ENCODE measurements at places on chromosomes 4 and X.

DNA sequence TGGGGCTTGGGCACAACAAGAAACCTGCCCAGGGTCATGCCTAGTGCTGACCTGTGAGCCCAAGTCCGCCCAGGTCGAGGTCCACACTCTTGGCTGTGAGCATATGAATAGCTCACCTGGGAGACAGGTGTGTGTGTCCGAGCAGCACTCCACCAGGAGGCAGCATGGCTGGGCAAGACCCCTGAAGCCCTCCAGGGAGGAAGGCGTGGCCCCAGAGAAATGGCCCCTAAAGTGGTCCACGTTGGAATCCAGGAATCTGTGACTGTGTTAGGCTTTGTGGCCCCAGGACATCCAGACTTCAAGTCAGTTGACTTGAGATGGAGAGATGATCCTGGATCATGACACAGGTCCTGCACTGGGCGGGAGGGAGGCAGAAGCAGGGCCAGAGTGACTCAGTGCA, 138.8 kb downstream of the CPZ start:
- DNase-seq = no peak

- no peak for DNase-seq
Observed at GRCh38 chr4:140707325-140707724, 48.9 kb downstream of the TBC1D9 start.

- no peak for DNase-seq
Observed at GRCh38 chr4:59024257-59024656, 1914.1 kb upstream of the IGFBP7 start.

GRCh38 chrX:68098431-68098830, 334.9 kb downstream of the OPHN1 start:
- DNase-seq = no peak

- no peak for DNase-seq
Observed at GRCh38 chr4:88797725-88798124, 100.1 kb upstream of the NAP1L5 start.

DNA sequence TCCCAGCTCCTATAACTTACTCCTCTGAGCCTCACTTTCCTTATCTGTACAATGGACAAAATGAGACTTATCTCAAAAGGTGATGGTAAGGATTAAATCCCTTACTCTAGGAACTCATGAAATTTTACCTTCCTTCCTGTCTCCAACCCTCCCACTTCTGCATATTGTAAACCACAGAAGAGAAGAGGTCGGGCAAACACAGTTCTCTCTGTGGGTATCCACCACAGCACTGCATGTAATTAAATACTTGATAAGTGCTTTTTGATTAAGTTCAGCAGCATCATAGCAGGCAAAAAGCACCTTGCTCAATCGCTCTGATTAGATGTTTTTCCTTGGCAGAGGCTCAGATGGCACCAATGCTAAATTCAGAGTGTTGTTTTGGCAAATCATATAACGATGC, 17.3 kb upstream of the TMEM192 start:
- DNase-seq = no peak

- no peak for DNase-seq
Observed at GRCh38 chr4:24024157-24024556, 134.3 kb upstream of the PPARGC1A start.

GRCh38 chr4:182717788-182718583, 199.2 kb downstream of the DCTD start:
- no peak for DNase-seq

DNA sequence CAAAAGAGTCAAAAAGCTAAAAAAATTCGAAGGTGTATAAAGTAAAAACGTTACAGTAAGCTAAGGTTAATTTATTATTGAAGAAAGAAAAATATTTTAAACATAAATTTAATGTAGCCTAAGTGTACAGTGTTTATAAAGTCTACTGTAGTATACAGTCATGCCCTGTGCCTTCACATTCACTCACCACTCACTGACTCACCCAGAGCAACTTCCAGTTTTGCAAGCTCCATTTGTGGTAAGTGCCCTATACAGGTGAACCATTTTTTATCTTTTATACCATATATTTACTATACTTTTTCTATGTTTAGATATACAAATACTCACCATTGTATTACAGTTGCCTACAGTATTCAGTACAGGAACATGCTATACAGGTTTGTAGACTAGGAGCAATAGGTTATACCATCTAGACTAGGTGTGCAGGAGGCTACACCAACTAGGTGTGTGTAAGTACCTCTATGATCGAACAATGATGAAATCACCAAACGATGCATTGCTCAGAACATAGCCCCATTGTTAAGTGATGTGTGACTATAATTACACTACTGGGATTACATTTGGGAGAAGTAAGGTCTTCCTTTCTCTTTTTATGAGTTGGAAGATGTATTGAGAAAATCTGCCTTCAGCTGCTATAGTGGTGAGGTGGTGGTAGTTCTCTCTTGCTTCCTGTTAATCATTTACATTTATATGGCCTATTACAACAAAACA, 27.2 kb downstream of the TMSB4X start:
- no peak for DNase-seq

DNA sequence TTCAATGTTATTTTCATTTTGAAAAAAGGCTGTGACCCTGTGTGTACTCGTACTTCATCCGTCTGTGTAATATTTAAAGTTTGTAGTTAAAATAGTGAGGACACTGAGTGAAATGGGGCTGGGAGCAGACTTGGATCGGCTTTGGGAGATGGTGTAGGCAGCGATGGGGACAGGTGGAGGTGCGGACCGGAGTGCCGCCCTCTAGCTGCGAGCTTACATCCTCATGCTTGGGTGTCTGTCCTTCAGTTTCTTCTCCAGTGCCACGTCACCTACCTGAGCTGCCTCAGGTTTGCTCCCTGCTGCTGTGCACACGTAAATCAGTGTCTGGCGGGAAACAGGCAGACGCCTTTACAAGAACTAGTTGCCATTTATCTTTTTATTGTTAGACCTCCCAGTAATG, 146.1 kb downstream of the GPR143 start:
- no peak for DNase-seq

DNA sequence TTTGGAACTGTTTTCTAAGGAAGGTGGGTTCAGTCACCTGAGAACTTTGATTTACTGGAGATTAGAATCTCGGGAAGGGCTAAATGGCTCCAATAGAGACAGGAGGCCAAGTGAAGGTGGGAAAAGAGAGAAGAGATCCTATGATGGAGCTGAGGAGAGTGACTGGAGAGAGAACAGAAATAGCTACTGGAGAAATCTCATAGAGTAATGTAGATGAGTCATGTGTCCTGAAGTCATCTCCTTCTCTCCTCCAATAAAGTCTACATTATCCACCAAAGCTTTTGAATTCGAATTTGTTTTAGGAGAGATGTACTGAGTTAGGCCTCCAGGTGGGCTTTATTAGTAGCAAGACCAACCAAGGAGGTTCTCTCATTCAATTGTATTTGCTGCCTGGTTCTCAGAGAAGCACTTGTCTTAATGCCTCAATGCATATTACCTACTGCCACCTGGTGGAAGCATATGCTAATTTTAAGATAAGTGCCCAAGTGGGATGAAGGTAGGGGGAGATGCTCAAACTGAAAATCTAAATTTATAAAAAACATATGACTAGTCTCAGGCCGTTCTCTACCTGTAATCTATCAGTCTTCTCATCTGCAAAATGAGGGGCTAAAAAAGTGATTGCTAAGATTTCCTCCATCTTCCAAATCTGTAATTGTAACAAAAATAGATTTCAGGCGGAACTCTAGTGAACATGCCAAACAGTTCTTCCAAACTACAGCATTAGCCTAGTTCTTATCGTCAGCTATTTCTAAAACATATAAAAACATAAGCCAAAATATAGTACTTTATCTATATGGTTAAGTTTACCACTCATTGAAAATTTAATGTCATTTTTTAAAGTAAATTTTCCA, 24.4 kb downstream of the TXK start:
- DNase-seq = no peak

- DNase-seq = peak; percentile 54
Observed at GRCh38 chrX:124406294-124407014, 60.1 kb downstream of the SH2D1A start.

- DNase-seq = no peak
Observed at GRCh38 chrX:45110494-45110893, 90.2 kb downstream of the DIPK2B start.

DNA sequence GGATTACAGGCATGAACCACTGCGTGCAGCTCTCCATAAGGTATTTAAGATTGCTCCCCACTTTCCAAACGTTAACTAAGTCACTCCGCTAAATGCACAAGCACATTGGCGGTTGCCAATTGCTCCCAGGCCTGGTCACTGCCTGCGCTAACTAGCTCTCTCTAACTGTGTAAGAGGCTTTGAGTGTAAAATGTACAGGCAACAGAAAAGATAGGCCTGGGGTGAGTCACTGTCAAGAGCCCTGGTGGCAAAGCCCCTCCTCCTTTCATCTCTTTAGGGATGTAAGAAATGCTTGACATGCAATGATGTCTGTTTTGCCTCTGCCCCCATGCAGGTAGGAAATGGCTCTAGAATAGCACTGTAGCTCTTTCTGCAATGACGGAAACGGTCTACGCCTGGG, 329.7 kb upstream of the GATB start:
- no peak for DNase-seq

DNA sequence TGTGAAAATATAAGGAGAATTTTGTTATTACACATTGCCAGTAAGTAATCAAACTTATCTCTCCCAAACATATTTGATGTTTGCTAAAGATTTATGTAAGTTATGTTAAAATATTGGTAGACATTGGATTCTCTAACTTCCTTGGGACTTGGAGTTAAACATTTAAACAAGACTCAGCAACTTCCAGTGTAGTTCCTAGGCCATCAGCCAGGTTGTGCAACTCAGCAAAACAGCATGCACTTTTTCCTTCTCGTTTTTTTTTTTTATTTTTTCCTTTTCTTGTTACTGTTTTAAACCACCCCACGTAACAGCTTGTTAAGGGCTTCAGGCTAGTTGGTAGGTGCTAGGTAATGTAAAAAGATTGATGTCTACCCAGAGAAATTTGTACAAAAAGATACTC, 510.4 kb downstream of the ANKRD50 start:
- no peak for DNase-seq

DNA sequence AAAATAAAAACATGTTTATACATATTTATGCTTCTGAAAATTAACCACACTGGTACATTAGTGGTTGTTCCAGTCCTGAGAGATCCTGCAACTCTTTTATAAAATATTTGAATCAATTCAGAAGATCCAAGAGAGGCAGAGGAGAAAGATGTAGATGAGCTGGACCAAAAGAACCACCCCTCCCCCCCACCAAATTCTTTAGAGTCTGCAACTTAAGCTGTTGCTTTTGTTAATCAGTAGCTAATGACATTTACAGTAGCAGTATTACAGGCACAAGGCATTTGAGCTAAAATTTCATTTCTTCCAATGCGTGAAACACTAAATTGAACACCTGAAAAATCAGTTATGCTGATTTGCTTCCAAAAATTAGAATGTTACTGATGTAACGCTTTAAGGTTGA, 61.5 kb downstream of the PDK3 start:
- DNase-seq = no peak

- DNase-seq = peak; percentile 40
Observed at GRCh38 chrX:150731795-150732194, 38.6 kb downstream of the MTMR1 start.

DNA sequence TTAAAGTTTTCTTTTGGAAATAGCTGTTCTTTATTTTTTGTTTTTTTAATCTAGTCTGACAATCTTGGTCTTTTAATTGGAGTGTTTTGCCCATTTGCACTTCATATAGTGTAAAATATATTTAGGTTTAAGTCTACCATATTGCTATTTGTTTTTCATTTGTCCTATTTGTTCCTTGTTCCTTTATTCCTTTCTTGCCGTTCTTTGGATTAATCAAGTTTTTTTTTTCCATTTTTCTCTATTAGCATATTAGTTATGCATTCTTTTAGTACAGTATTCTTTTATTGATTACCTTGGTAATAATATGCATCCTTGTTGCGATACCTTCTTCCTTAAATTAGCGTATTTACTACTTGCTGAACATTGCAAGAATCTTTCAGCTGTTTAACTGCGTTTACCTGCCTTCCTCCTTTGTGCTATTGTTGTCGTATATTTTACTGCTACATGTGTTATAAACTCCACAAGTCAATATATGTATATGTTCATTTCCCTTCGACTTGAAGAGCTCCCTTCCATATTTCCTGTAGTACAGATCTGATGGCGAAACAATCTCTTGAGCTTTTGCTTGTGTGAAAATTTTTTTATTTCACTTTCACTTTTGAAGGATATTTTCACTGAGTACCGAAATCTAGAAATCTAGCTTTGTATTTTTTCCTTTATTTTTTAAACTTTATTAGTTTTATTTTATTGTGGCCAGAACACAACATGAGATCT, 23.9 kb upstream of the RNF212 start:
- DNase-seq = no peak

- no peak for DNase-seq
Observed at GRCh38 chr4:138542191-138542776, 300.1 kb upstream of the SLC7A11 start.

DNA sequence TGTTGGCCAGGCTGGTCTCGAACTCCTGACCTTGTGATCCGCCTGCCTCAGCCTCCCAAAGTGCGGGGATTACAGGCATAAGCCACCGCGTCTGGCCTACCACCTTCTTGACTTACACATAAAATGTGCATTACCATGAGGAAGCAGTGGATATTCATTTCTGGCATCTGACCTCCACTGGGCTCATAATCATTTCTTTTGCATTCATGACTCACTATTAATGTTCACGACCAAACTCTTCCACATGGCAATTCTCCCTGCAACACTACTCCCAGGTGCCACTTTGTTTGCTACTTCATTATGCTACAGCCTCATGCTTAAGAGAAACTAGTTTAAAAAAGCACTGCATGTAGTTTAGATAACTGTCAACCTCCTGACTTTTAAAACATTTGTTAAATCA, 22.7 kb downstream of the RASGEF1B start:
- DNase-seq = no peak

- DNase-seq = no peak
Observed at GRCh38 chr4:15779306-15779705, 1.2 kb downstream of the CD38 start.

DNA sequence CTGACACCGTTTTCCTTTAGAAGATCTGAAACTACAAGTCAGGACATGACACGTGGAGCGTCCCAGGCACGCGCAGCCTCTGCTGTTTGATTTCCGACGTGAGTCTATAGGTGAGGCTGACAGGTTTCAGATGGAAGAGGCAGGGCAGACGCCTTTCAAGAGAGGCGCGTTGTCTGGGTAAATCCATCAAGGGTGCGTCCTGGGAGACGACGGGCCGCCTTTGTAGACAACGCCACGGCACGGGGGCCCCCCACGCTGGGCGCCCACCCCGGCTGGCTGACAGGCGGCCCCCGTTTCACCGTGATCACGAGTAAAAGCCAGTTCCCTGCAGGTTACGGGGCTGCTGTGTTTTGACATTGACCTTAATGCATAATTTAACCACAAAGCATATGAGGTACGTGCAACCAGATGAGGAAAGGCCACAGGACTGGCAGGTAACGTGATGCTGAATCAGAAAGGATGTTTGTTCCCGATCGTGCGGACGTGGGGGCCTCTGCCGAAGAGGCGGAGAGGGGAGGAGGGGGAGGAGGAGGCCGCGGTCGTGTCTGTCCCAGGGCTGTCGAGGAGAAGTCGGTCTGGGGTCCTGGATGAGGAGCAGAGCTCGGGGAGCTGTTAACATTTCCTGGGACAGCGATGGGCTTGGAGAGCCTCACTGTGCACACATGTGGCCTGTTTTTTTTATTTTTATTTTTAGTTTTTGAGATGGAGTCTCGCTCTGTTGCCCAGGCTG, 51.1 kb upstream of the PPP2R3B start:
- no peak for DNase-seq
